ENCODE measurements at places on chromosomes 3 and 15. TPM values are rescaled to one million over a fixed set of nuclear protein-coding genes. Genes with fewer than 3 reads are reported as not detected.

GRCh38 chr15:62057341-62057980 lies 2.8 kb downstream of the VPS13C start:
- DNase-seq = no peak

- DNase-seq = no peak
Measured at GRCh38 chr3:157204880-157205279, 44.9 kb upstream of the CCNL1 start.

Gene GALNT15
- total RNA-seq = 75.3 TPM

DNA sequence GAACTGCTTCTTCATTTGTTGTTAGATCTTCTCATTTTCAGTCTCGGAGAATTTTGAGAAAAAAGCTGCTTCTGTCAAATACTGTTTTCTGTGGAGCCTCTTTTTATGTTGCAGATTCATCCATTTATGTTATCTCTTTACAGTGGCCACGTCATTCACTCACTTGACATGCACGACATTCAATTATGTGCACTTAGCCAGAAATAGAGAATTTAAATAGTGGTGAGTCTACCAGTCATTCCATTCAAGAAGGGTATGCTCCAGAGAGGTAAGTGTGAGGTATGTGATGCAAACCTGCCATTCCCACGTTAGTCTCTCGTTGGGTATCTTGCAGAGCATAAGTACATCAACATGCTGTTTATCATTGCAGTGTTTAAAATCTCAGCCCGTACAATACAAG lies 9.8 kb downstream of the ARPP19 start:
- DNase-seq = no peak

Gene KBTBD8
- total RNA-seq = 0.13 TPM

DNA sequence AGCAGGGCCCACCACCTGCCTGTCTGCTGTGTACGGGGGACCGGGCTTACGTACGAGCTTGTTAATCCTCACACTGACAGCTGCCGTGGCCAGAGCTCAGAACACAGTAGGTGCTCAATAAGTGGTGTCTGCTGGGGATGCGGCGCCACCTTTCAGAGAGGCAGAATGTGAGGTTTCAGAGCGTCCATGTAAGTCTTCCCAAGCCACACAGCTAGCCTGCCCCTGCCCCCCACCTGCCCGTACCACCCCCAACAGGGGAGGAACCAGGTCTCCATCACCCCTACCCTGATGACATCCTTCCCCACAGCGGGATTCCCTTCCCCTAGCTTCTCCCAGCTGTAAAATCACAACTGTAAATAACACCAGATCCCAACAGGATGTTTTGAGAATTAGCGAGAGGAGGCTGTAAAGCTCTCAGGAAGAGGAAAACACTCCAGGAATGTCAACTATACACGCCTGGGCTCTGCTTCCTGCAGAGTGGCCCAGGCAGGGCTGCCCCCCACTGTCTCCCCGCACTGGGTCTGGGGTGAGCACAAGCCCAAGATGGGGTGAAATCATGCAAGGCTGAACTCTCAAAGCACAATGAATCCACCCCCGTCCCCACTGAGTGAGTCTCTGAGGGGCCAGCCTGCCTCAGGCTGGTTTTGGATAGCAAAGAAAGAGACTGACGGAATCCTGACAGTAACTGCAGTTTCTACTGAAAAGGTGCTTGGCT lies 250.1 kb upstream of the LYSMD4 start:
- DNase-seq = no peak

Gene LRRC2
- 1.0 TPM for total RNA-seq

DNA sequence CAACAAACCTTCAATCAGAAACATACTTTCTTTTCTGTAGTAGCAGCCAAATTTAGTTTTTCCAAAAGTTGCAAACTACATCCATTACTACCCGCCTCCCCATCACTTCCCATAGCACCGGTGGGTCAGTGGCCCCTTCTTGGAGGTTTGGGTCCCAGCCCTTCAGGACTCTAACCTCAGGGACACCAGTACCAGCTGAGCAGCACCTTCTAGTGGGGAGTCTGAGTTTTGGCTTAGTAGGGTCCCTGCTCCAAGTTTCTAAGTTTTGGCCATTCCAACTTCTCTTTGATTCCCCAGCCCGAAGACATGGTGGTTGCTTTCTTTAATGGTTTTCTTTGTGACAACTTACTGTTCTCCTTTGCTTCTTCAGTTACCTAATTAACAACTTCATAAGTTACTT lies 160.6 kb downstream of the ECT2 start:
- no peak for DNase-seq

Gene ITGA11
- total RNA-seq = 3.1 TPM

GRCh38 chr3:43844757-43845156 lies 154.0 kb downstream of the ABHD5 start:
- no peak for DNase-seq

- peak; percentile 54 for DNase-seq
Measured at GRCh38 chr3:128501431-128501830, 8.4 kb upstream of the GATA2 start.

Gene CCK
- total RNA-seq = 0.91 TPM

Gene GPR160
- total RNA-seq = 2.8 TPM

GRCh38 chr3:22980346-22980745 lies 222.8 kb upstream of the UBE2E2 start:
- DNase-seq = no peak

DNA sequence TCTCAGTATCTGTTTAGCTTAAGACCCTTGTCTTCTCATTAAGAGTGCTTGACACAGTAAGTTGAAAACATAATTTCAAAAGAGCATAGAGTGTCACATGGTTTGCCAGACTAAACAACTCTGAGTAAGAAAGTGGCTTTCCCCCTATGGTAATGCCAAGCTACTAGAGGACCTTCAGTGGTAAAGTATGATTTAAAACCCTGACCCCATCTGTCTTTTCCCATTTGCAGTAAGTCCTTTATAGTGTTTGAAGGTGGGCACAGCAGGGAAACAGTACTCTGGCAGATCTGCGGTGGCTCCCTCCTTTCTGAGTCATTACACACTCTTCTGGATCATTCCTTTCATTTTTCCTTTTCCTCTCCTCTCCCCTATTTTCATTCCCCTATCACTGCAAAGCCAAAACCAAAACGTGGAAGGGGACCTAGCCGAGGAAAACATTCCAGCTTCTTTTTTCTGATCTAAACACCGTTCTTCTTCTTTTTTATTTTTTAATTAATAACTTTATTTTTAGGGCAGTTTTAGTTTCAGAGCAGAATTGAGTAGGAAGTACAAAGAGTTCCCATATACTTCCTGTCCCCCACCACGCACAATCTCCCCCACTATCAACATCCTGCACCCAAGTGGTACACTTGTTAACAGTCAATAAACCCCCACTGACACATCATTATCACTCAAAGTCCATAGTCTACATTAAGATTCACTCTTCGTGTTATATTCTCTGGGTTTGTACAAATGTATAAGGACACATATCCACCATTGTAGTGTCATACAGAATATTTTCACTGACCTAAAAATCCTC lies 74.7 kb downstream of the PPARG start:
- no peak for DNase-seq

Gene FGD5
- total RNA-seq = 8.1 TPM

DNA sequence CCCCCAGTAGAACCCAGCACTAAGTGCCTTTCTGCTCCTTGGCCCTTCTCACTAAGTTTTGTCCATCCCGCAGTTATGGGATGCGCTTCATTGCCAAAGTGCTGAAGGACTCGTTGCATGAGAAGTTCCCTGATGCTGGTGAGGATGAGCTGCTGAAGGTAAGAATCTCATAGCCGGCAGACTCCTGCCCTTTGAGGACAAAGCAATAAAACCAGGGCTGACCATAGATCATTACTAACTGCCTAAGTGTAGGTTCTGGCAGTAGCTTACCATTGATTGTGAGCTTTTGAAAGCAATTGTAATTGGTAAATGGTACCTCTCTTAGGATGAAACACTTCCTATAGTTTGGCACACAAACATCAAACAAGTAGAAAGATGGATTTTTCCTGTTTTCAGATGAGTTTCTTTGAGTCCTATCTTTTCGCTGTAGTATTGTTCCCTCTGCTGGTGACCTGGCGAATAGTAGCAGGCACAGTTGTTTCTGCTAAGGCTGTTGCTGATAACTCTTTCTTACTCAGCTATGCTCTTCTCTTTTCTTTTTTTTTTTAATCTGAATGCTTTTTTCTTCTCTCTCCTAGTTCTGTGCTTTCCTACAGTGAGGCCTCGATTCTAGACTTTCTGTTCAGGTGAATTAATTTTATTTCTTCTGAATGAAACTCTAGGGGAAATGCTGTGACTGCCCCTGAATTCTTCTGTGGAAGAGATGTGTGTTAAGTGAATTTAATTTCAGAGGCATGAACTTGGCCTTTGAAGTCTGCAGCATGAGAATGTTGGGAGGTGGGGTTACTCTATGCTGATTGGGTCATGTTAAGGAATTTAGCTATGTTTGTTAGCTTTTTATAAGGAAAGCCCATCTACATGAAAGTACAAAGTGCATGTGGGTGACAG lies 47.4 kb upstream of the CRTC3 start:
- DNase-seq = no peak

DNA sequence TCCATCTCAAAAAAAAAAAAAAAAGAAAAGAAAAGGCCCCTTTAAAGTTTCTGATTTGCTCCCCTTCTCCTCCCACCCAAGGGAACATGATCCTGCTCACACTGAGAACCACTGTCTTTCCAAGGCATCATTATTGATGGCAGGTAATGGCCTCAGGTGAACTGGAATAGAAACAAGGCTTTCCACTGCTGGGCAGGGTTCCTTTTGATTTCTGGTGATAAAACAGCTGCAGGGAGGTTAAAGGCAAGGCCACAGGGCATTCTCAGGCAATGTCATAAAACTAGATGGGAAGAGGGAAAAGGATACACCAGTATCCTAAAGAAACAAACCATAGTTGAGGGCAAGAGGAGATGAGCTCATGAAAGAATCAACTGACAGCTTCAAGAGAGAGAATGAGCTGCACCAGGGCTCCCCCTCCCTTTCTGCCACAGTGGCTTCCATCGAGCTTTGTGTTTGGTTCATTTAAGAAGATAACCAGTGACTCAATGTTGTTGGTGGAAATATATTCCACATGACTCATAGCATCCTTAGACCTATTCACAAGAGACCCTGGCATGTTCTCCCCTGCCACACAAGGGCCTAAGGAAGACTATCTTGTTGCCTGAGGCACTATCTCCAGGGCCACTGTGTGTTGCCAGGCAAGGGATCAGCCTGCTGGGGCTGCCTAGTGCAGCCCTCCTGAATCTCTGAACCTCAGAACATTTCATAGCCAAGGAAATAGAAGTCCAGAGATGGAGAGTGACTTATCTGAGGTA lies 86.4 kb downstream of the WDR76 start:
- DNase-seq = peak; percentile 23

Measured in lower leg skin (tissue), 4 donors.